ENCODE measurements at places on chromosomes 2 and 18. TPM values are rescaled to one million over a fixed set of nuclear protein-coding genes. Genes with fewer than 3 reads are reported as not detected.

Gene MEMO1
- total RNA-seq, result 59.2 TPM

Gene HOXD13
- 5.2 TPM for total RNA-seq

Gene PLB1
- 0.06 TPM for total RNA-seq

Gene KLHL29
- total RNA-seq, result 4.3 TPM

DNA sequence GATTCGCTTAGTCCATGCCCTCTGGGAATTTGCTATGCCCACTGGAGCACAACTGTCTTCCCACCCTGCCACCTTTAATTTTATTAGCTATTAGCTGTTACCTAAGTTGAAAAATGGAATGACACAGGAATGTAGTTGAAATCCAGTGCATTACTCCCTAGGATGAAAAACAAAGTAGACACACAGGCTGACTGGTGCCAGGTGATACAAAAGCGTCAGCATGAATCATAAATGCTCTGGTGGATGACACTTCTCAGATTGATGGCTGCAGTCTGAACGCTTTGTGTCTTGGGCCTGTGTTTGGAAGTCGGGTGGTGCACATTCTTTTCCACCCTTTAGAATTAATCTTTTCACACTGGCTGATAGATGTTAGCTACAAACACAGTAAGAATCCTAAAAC is 802.0 kb downstream of the DCC start:
- DNase-seq, result no peak

GRCh38 chr2:85826990-85827878 is 61.6 kb downstream of the ST3GAL5 start:
- DNase-seq, result peak; percentile 61

DNA sequence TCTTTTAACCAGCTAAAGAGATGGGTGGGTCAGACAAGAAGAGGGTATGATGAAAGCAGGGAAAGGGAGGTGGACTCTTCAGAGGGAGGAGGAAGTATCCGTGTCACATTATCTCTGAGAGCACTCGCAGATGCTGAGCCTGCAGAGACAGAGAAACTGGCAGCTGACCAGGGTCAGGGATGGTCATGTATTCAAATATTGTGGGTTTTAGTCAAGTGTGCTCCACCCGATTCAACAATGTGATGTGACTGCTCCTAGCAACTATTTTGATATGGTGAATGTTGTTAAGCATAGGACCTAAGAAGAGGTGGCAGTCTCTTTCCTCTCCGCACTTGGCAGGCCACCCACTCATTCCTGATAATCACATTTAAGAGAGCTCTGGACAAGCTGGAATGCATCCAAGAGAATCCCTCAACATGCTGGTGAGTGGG is 1.3 kb upstream of the CLIP4 start:
- no peak for DNase-seq

- no peak for DNase-seq
Measured at GRCh38 chr2:179805001-179805400, 56.4 kb downstream of the ZNF385B start.

DNA sequence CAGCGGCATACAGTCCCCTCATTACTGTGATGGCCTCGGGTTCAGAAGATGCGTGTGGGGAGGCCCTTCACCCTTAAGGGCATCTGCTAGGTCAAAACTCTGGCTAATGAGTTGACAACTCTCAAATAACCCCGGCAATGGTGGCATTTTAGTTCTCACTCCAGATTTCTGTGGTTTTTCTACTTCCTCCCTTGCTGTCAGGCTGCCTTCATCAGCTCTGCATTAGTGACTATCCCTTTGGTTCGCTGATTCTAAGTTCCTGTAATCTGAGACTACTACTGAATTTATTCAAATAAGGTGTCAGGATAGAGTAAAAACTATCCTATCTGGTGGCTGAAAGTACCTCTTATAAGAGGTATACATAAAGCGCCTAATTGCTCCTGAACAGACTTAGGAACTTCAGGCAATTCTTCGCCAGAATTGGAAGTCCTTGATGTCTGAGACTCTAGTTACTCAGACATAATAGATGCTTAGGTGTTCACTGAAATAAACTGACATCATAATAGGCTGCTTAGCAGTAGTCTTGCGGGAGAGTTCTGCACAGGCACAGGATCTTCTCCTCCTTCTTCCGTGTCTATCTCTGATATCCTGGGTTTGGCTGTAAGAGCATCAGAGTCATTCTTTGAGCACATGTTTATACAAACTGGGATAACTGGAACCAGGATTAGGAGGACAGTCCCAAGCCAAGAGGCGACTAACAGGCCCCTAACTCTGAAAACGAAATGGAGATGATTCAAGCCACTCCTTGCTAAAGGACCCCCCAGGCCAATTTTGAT is 194.5 kb downstream of the DNER start:
- DNase-seq, result no peak

- no peak for DNase-seq
Measured at GRCh38 chr18:68604256-68604655, 110.7 kb downstream of the TMX3 start.

- DNase-seq, result no peak
Measured at GRCh38 chr2:183253441-183254130, 129.3 kb downstream of the NUP35 start.

DNA sequence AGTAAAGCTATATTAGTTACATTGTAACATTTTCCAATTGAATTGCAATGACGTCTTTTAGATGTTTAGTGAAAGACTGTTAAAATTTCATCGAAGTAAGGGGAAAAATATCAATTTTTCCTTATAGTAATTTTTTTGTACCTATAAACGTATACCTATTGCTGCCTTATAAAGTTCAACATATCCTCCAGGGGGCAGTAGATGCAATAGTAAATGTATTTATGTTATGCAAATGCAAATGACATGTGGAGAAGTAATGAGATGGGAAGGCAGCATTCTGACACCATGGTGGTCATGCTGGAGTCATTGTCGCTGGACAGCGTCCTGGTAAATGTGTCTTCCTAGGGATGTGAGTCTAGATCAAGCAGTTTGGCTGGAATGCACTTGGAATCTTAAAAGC is 38.7 kb downstream of the MSTN start:
- DNase-seq, result peak; percentile 61

DNA sequence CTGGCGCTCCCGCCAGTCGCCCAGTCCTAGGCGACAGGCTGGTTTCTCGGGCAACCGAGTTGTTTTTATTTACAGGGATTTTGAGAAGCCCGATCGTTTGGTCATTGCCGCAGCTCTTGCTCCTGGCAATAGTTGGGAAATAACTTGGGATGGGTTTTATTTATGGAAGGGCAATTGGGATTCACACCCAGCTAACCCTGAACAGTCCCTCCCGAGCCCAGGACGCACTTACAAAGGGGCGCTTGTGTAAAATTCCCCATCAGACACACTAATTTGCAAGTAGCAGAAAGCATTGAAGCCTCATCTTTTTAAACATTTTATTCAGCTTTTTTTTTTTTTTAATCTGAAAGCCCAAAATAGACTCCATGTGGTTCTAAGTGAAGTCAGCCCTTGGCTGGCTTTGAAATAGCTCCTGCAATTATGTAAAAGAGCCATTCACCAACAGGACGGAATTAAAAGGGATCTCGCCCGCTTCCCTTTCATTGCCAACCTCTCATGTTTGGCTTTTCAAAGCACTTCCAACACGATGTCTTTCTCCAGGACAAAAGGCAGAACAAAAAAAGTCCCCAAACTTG is 3.6 kb upstream of the GBX2 start:
- DNase-seq, result no peak

DNA sequence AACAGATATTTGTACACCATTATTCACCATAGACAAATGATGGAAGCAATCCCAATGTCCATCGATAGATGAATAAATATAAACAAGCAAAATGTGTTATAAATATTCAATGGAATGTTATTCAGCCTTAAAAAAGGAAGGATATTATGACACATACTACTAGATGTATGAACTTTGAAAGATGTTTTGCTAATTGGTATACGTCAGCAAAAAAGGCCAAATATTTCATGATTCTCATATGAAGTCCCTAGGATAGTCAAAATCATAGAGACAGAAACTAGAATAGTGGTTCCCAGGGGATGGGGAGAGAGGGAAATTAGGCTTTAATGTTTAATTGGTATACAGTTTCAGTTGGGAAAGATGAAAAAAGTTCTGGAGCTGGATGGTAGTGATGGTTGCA is 85.2 kb downstream of the FSIP2 start:
- no peak for DNase-seq

DNA sequence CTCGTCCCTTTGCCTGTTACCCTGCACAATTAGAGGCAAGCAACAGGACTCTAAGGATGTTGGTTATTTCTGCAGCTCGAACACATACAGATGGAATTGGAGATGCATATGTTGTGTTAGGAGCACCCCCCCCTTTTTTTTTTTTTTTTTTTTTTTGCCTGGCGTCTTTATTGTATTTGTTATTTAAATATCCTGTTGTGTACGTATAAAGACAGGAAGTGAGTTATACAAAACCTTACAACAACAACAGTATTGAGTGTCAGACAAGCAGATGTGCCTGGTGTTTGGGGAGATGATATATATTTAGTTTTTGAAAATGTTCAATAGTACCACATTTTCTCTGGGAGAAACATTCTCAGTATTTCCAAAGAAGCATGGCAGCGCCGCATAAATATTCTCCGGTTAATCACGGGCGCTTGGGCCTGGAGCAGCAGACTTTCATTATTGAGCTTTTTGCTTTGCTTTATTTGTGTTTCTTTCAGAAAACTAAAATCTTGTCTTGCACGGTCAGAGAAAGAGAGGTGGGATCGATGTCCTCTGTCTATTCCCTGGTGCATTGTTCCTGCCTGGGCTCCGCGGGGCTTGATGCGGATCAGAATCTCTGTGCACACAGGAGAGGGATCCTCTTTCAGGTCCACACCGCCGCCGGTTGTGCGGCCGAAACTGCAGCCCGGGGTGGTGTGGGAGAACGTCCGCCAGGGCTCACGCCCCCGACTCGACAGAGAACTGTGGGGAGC is 23.2 kb upstream of the ZNF516 start:
- DNase-seq, result no peak

- no peak for DNase-seq
Measured at GRCh38 chr2:50763776-50764175, 268.2 kb downstream of the NRXN1 start.

DNA sequence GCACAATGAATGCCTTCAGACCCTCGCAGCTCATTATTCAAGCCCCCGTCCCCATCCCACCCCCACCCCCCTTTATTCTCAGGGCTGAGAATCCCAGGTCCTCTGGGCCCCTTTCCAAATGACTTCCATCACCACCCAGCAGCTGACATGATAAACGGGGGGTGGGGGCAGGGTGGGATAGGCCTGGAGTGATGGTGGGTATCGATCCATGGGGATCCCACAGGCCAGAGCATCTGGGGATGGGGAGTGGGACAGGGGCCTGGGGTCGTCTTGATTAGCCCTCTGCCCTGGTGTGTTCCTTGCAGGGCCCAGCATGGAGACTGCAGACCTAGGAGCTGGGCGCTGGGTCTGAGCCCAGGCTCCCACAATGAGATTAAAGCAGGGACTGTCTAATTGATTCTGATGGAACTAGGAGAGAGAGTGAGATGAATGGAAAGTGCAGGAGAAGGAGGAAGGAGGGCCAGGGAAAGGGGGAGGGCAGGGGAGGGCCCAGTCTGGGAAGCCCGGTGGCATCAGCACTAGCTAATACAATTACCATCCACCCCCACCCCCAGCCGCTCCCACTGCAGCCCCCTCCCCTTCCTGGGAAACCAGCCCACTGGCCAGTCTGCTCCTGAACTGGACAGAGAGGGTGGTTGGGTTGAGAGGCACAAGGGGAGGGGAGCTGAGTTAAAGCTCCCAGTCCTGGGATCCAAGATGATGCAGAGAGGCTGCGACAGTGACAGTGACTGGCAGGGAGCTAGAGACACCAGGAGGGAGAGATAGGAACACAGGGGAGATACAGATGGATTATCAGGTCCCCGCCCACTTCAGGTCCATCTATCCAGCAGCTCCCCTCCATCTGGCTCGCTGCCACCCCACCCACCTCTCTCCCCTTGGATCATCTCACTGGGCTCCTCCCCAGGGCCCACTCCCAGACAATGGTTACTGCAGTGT is 13.1 kb upstream of the TNS1 start:
- no peak for DNase-seq

- no peak for DNase-seq
Measured at GRCh38 chr2:85613717-85614515, 2.0 kb upstream of the C2orf68 start.

GRCh38 chr2:64326578-64327050 is 127.3 kb upstream of the LGALSL start:
- DNase-seq, result no peak

Data from NCI-H460 (cell line).